A549 treated with GW870086 at 1 μM for 4 hours (cell line): ENCODE measurements at places on chromosomes 3 and 15. TPM values are rescaled to one million over a fixed set of nuclear protein-coding genes. Genes with fewer than 3 reads are reported as not detected.

ARHGAP11A gene
- total RNA-seq = 50.8 to 80.9 TPM (median 76.2 TPM) in 5 replicates

DAZL gene
- not detected in 5 replicates for total RNA-seq

SOX14 gene
- not detected in 5 replicates for total RNA-seq

GOLGA8J gene
- 0.10 TPM in 1 of 5 replicates, not detected in the others for total RNA-seq

CYP8B1 gene
- total RNA-seq = not detected in 5 replicates

BFSP2 gene
- total RNA-seq = not detected in 5 replicates

FAM227B gene
- 0.71 to 1.2 TPM (median 0.84 TPM) in 5 replicates for total RNA-seq

ALDH1A2 gene
- total RNA-seq = 0.21 TPM in 1 of 5 replicates, not detected in the others

RFT1 gene
- total RNA-seq = 18.7 to 28.7 TPM (median 27.0 TPM) in 5 replicates

WDR72 gene
- total RNA-seq = 4.9 to 7.1 TPM (median 6.7 TPM) in 5 replicates

IRAK2 gene
- 21.8 to 25.8 TPM (median 23.2 TPM) in 5 replicates for total RNA-seq

SCAP gene
- 22.6 to 31.5 TPM (median 28.2 TPM) in 5 replicates for total RNA-seq

PSTPIP1 gene
- total RNA-seq = not detected in 5 replicates

DNAH1 gene
- 0.67 to 1.7 TPM (median 0.95 TPM) in 5 replicates for total RNA-seq

RTP2 gene
- not detected in 5 replicates for total RNA-seq

LMAN1L gene
- not detected in 5 replicates for total RNA-seq
